Left ventricle myocardium superior (tissue), 1 donor: ENCODE measurements at places on chromosomes 7 and 10. TPM values are rescaled to one million over a fixed set of nuclear protein-coding genes. Genes with fewer than 3 reads are reported as not detected.

DNA sequence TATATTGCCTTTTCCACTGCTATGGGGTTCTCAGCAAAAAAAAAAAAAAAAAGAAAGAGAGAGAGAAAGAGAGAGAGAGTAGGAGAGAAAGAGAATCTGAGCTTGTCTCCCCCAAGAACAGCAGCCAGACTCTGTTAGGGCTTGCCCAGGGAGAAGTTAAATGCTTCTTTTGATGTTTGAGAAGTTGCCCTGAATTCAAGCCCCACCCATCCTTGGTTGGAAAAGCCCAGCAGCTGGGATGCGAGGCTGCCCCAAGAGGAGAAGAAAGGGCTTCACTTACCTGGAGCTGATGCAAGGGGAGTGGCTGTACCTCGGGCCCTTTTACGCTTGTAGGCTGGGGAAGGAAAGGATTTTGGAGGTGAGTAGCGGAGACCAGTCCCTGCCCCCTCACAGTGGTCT lies 20.9 kb upstream of the MGMT start:
- no peak for DNase-seq

- DNase-seq = no peak
These were observed 131.4 kb downstream of the BAMBI start for GRCh38 chr10:28808693-28809092.

GRCh38 chr10:127492607-127493250 lies 56.4 kb upstream of the NPS start:
- DNase-seq = no peak

The LIPM gene
- total RNA-seq = not detected
